Activated T-helper 1 cell treated with anti-CD3 and anti-CD28 coated beads, Interleukin-12 subunit alpha, Interleukin-12 subunit beta, Interleukin-2, Interleukin-4 antibody, amounts not matched to agents 30 ng/mL and 10 ng/mL and 1 ng/mL, durations not matched to agents 14 hours and 24 hours and 36 hours (primary cell): ENCODE measurements at places on chromosomes 6 and 20.

- no peak for DNase-seq
Measured at GRCh38 chr20:24257171-24257570, 212.3 kb upstream of the SYNDIG1 start.

- DNase-seq, result no peak
Measured at GRCh38 chr6:53702316-53702715, 36.8 kb upstream of the KLHL31 start.

GRCh38 chr20:50727792-50728485, 3.4 kb upstream of the PARD6B start:
- DNase-seq, result no peak

- peak; percentile 34 for DNase-seq
Measured at GRCh38 chr20:44911264-44911921, 1.5 kb downstream of the PABPC1L start.

- no peak for DNase-seq
Measured at GRCh38 chr6:124131779-124132178, 328.1 kb downstream of the NKAIN2 start.

DNA sequence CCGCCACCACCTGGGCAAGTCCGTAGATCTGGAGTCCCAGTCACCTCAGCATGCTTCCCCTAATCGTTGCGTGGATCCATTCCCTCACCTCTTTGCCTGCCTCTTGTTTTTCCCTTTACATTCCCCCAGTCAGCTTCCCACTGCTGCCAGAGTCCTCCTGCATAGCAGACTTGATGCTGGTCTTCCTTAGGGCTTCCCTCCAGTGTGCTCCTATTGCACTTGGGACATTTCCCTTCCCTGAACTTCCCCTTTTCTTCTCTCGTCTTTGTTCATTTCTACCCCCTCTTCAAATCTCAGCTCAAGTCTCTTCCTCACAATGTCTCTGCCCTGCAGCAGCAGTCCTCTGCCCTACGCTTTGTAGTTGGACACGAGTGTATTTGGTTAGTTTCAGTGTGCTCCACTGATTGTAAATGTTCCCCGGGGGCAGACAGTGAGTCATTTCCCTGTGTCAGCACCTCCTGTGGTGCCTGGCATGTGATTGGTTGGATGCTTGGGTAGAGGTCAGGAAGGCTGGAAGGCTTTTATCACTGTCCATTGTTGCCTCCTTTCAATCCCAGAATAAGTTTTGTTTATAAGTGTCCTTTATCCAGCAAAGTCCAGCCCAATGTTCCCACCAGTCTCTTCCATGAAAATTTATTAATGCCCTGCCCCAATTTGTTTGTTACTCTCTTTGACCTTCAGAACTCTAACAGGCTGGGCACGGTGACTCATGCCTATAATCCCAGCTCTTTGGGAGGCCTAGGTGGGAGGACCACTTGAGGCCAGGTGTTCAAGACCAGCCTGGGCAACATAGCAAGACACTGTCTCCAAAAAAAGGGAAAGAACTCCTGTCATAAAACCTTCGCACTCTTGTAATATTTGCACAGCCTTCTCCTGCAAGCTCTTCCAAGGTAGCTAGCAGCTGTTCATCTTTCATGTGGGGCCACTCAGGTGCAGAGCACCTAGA, 38.3 kb downstream of the FAM120B start:
- DNase-seq, result no peak

- no peak for DNase-seq
Measured at GRCh38 chr6:14690120-14691056, 555.5 kb upstream of the JARID2 start.
